ENCODE measurements at places on chromosomes 1 and 21.
A peak's percentile ranks its signal among the peaks of the same experiment; 100 is the strongest.

DNA sequence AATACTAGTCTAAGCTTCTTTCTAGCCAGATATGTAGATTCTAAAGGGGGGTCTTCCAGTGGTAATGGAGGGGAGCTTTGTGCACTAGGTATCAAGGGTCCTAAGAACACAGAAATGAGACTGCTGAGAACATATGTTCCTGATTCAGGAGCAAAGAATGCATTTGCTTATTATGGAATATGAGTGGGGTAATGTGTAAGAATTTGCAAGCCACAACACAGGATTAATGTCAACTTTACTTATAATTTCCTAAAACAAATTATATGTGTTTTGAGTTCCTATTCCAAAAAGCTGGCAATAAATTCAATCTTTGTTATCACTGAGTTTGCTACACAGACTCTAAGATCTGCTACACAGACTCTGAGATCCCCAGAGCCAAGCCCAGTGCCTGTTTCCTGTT lies 357.0 kb upstream of the PTBP2 start:
- DNase-seq: no peak

DNA sequence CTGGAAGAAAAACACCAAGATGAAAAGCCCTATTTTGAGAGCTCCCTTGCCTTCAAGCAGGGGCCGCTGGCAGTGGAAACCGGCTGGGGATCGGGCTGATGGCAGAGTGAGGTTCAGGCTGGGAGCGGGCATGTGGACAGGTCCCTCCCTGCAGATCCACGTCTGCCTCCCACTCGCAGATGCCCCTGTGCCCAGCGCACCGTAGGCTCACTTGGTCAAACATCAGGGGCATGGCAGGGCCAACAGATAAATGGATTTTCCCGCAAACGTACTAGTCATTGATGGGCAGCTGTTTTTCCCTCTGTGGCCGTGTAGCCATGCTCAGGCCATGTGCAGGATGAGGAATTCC lies 6.6 kb upstream of the C1orf174 start:
- no peak for DNase-seq

- DNase-seq: peak; percentile 55
Measured at GRCh38 chr1:17307946-17308345, at the start of gene PADI4. PADI4 (plus strand) TSS chr1:17308197; CDS start chr1:17308223, 26 bp downstream.

- DNase-seq: peak; percentile 33
Measured at GRCh38 chr1:246579818-246580217, 13.6 kb downstream of the CNST start.

- DNase-seq: no peak
Measured at GRCh38 chr1:74425676-74426075, 86.7 kb downstream of the LRRC53 start.

DNA sequence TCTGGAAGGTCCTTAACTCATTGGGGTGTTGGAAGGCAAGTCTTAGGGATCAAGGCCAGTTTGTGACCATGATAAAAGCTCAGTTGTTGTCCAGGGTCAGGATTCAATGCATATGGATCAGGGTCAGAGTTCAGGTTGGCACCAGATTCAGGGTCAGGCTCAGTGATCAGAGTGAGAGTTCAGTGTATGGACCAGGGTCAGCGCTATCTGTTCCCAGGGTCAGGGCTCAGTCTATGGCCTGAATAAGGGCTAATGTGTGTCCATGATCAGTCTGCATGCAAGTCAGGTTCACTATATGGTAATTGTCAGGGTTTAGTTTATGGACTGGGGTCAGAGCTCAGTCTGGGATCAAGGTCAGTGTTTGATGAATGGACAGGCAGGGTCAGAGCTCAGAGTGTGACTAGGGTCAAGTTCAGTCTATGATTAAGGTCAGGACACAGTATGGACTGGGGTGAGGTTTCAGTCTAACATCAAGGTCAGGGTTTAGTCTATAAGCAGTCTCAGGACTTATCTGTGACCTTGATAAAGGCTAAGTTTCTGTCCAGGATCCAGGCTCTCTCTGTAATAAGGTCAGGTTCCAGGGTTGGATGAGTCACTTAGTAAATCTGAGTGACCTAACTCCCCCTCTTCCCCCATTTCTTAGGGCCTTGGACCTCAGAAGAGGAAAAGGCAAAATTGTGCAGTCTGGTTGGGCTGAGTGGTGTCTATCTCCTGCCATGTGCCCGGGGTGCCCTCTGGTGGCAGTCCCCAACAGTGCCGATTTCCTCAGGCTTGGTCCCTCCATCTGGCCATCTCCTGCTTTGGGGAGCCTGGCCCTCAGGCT lies 23.8 kb downstream of the KNCN start:
- DNase-seq: peak; percentile 57

GRCh38 chr1:238778113-238778512 lies 608.3 kb upstream of the CHRM3 start:
- no peak for DNase-seq

DNA sequence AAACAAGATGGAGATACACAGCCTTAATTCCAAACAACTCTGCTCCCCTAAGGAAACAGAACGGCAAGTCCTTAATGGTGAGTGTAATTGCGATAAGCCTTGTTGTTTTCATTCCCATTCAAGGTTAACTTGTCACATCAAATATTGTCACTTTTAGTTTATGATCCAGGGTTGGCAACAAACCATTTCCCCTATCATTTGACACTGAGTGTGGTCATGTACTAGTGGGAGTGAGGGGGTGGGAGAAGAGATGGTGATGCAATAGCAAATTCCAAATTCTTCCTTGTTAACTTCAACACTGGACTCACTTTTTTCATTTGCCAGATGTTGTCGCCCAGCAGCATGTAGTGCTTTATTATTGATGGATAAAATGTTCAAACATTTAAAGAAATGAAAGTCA lies 140.4 kb downstream of the ZNF326 start:
- no peak for DNase-seq

Measured in AML-193 (cell line).